ENCODE measurements at places on chromosomes 3 and 15.
A peak's percentile ranks its signal among the peaks of the same experiment; 100 is the strongest.

- DNase-seq: no peak
Observed at GRCh38 chr3:44072601-44073540, 168.8 kb upstream of the TOPAZ1 start.

GRCh38 chr15:55993804-55994560 lies 570 bp upstream of the NEDD4 start:
- no peak for DNase-seq

GRCh38 chr15:74642734-74643664 lies 27.4 kb downstream of the CLK3 start:
- no peak for DNase-seq

DNA sequence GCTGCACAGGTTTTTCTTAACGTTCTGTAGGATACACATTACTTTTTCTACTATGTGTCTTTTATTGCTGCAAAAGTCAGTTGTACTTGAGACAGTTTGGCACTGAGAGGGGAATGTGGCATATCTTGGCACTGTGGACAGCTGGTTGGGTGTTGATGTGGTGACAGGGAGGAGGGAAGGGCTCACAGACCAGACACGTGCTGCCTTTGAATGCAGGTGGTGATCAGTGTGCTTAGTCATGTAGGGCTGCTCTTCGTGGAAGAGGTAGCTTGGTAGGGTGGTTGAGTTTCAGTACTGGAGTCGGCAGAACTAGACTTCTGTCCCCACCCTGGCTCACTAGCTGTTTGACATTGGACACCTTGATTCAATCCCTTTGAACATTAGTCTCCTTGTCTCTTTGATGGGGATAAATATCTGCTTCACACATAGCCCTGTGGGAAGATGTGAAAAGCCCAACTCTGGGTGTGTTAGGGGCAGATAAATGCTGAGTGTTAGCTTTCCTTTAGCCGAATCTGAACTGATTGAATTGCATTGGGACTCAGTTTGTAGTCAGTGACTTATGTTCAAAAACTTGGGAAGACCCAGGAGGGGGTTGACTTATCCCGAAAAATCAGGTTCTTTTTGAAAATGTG lies 108.4 kb downstream of the PTPRG start:
- DNase-seq: no peak

DNA sequence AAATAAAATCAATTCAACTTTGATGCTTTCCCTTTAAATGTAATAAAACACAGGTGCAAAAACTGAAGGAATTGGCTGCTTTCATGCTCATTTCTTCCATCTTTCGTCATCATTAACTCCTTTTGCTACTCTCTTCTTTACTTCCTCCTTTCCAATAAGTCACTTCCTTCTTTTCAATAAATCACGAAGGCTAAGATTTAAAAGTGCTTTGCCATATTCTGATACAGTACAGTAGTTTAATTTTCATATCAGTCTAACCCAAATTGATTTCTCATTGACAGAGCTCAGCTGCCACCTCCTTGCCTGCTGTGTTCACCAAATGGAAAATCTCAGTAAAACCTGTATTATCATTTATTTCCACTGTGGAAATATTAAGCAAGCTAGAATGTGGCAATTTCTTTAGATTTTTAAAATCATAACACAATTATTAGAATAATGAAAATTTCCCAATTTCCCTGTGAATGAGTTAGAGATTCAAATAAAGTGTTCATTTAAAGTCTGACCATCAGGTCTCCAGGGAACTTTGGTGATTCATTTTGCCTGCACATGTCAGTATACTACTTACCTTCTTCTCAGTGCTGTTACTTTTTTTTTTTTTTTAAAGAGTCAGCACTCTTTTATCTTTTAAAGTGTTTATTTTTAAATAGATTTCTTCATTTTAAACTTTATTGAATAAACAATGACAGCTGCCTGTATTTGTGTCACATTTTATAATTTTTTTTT lies 41.6 kb downstream of the NANOGP8 start:
- no peak for DNase-seq

- DNase-seq: no peak
Observed at GRCh38 chr3:118910332-118910731, 124.3 kb downstream of the IGSF11 start.

GRCh38 chr3:86830566-86830965 lies 160.4 kb downstream of the VGLL3 start:
- no peak for DNase-seq

- DNase-seq: no peak
Observed at GRCh38 chr15:77457191-77457904, 36.7 kb downstream of the HMG20A start.

DNA sequence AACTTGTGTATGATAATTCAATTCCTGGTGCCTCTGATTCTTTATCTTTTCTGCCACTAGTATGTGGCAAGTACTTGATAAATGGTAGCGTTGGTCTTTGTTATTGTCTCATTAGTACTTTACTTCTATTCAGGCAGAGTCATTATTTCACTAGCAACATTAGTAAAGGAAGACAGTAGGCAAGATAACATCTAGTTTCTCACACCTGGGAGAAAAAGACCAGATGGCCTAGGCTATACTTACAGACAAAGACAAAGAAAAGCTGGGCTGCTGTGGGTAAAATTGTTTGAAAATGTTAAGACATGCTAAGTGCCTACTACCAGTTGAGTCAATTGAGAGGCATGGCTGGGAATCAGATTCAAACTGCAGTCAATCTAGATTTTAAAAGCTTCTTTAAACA lies 198.7 kb upstream of the CMC1 start:
- no peak for DNase-seq

DNA sequence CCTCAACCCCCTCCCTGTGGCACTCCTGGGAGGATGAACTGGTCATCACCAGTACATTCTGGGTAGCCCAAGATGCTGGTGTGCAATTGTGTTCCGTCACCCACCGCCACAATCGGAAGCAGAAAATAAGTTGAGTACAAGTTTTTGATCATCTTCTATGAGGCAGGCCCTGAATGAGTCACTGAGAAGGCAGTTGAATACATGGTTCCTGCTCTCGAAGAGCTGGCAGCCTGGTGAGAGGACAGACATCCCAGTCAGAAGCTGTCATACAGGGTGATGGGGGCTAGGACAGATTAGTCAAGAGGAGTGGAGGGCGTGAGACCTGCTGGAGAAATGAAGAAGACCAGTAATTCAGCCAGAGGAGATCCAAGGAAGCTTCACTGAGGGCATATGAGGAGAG lies 6.2 kb downstream of the CEMIP start:
- DNase-seq: no peak

DNA sequence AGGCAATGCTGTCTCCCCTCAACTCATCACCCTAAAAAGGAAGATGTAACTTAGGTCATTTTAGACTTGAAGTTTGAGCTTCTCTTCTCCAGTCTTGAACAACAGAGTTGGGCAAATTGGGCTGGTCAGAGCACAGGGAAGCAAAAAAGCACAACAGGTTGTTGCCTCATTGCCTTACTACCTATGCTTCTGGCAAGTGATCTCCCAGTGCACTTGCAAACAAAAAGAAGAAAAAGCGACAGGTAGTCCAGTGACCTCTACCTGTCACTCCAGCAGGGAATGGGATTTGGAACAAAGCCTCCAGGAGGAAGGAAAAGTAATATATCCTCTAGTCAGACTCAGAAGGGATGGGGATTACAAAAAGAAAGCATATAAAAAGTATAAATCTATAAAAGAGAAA lies 160.2 kb upstream of the MANF start:
- no peak for DNase-seq

DNA sequence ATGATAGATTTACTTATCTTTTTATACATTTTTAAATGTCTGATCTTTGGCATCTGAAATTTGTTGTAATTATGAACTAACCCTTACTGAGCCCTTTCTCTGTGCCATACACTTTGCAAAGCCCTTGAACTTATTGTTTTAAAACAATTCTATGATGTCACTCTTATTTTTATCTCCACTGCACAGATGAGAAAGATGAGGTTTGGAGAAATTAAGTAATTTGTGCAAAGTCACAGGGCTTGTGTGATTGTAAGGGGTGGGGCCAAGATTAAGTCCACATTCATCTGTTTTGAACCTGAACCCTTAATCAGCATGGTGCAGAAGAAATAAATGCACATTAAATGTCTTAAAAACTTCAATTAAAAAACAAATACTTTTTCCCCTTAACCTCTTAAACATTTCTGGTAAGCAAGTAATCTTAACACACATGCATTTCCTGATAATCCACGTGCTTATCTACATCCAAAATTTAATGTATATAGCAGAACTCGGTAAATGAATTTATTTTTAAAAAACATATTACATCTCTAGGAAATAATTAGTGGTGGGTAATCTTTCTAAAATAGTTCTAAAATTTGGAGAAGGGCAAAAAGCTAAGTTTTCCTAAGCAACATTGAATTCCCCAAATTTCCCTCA lies 189.8 kb upstream of the TBC1D5 start:
- no peak for DNase-seq

DNA sequence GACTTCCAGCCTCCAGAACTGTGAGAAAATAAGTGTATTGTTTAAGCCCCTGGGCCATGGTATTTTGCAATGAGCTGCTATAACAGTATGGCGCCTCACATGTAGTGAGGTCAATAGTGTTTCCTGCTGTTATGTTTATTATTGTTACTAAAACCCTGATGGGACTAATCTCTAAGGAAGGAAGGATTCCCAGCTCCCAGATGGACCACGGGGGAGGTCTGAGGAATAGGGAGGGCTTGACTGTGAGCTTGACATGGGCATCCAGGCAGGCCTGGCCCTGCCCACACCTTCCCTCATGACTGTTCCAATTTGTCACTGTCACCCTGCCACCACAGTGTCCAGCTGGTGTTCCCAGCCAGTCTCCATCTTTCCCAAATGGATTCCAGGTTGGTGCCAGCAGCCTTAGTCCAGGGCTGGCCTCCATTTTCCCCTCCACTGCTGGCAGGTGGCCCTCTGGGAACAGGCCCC lies 14.5 kb upstream of the SLC41A3 start:
- DNase-seq: no peak

GRCh38 chr15:58980351-58980939 lies 7.0 kb upstream of the RNF111 start:
- DNase-seq: no peak

- no peak for DNase-seq
Observed at GRCh38 chr3:133055339-133055738, 17.1 kb downstream of the TMEM108 start.

DNA sequence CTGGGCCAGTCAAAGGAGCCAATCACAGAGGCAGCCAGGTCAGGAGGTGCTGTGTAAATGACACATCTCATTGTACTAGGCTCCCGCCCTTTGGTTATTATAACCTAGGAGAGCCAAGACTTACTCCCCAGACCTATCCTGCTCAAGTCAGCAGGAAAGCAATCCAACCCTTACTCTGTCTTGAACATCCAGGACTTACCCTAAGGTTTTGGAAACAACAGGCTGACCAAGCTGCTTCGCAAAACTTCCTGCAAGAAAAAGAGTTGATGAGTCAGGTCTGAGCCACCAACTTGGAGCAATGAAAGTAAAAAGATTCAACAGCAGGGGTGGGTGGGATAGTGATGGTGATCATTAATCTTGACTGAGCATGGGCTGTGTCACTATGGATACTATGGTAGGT lies 144.4 kb downstream of the MYLK start:
- DNase-seq: no peak

GRCh38 chr3:173583496-173583895 lies 186.0 kb downstream of the NLGN1 start:
- DNase-seq: no peak

GRCh38 chr3:8224941-8225340 lies 276.7 kb upstream of the LMCD1 start:
- DNase-seq: no peak

GRCh38 chr3:144119633-144120032 lies 148.0 kb downstream of the DIPK2A start:
- no peak for DNase-seq

DNA sequence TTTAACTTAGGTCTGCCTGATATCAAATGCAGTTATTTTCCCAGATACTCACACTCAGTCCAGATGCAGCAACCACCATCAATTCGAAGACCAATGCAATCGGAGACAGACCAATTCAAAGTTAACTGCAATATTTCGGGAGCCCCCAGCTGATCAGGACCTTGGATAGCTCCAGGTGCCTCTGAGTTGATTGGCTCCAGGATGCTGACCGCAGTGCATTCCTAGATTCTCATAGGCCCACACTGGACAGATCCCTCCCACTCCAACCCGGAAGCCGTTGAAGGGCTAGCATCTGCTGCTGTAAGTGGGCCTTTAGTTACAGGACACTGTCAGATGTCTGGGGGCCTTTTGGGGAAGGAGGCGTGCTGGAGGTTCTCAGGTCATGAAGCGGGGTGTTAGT lies 89.5 kb upstream of the ATP2B2 start:
- DNase-seq: peak; percentile 16

GRCh38 chr15:34311563-34311962 lies 26.0 kb downstream of the SLC12A6 start:
- DNase-seq: no peak

GRCh38 chr3:62178739-62179600 lies 194.4 kb downstream of the FEZF2 start:
- no peak for DNase-seq

DNA sequence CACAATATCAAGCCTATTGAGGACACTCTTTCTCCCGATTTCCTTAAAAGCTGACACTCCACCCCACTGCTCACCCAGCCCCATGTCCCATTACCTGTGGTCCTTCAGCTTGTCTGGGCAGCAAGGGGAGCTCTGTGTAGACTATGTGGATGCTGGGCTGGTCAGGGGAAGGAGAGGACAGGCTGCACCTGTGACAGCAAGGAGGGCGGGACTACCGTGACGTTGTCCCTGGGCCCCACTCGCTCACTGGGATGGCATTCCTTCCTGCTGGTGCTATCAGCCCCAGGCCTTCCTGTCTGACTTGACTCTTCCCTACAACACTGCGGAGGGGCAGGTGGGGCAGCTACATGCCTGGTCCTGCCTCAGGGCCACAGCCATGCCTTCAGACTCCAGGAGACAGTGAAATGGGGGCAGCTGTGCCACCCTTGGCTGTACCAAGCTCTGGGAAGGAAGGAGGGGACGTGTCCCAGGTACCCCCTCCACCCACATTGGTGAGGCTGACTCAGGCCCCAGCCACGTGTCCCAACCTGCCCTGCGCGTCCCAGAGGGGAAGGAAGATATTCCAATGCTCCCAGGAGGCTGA lies at the start of gene TMEM40:
Gene TMEM40, minus strand, starts transcription at position 163 of the 583 bp plus-strand sequence. CDS start 9,427 bp downstream, outside the sequence.
- DNase-seq: no peak

- DNase-seq: no peak
Observed at GRCh38 chr3:195879416-195880036, 28.8 kb downstream of the TNK2 start.

DNA sequence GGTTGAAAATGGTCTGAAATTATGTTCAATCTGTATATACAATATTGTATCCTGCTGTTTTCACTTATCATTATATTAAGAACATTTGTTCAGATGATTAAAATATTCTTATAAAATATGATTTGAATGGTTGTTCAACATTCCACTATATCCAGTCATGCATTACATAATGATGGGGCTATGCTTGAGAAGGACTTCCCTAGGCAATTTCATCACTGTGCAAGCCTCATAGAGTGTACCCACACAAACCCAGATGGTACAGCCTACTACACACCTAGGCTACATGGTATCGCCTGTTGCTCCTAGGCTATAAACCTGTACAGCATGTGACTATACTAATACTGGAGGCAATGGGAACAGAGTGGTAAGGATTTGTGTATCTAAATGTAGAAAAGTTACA lies 30.5 kb downstream of the SLC7A14 start:
- DNase-seq: no peak

GRCh38 chr3:40120806-40121205 lies 188.7 kb upstream of the EIF1B start:
- DNase-seq: no peak

GRCh38 chr3:184481984-184482671 lies 79.5 kb upstream of the EPHB3 start:
- DNase-seq: no peak
